ENCODE measurements at places on chromosomes 3 and 15.

GRCh38 chr3:125072749-125073389, 17.1 kb upstream of the HEG1 start:
- no peak for DNase-seq

DNA sequence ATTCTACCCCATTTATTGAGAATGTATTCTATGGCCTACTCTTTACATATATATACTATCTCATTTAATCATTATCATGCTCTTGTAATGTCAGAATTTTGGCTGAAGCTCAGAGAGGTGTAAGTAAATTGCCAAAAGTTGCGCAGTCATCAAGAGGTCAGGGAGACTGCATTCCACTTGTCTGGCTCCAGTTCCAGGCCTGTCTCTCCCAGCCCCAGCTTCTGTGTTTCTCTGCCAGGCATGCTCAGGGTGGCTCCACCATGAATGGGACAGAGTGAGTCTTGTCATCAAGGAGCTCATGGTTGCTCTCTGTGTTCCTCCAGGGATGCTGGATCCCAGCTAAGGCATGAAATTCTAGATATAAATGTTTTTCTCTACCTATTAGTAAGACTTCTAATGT, 635.1 kb upstream of the MDFIC2 start:
- DNase-seq: no peak

DNA sequence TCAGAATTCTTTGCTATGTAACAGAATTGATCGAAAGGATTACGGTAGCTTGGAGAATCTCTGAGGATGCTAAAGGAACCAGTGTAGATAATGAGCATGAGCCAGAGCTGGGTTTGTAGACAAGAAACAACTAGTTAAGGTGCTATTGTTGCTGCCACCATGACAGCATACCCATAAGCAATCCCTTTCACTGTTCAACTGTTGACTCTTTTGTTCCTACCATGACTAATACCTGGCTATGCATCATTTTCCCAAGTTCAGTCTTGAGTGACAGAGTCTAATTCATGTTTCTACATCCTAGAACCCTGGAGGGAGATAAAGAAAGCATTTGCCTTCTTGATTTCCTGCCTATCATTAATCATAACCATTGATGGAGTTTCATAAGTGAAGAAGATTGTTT, 600.3 kb downstream of the OTOL1 start:
- no peak for DNase-seq

GRCh38 chr3:100169201-100169920, 55.1 kb upstream of the FILIP1L start:
- no peak for DNase-seq
